ENCODE measurements at places on chromosomes 3 and 15.

DNA sequence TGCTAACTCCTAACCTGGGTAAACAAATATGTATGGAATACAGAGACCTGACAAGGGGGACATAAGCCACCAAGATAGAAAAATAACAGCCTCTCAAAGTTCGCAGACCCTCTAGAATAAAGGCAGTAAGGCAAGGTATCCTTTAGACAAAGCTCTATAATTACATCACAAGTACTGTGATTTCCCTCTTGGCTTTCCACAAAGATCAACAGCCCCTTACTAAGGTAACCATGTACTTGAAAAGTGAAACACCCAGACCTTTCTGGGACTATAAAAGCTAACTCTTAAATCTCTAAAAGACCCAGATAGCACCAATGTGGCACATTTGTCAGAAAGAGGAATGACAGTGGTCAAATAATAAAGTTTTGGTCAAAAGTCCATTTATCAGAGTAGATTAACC is 51.9 kb downstream of the TBL1XR1 start:
- DNase-seq = no peak

GRCh38 chr3:53815651-53816050 is 30.6 kb downstream of the CHDH start:
- DNase-seq = no peak

GRCh38 chr15:72824112-72824511 is 40.6 kb upstream of the ADPGK start:
- DNase-seq = no peak

DNA sequence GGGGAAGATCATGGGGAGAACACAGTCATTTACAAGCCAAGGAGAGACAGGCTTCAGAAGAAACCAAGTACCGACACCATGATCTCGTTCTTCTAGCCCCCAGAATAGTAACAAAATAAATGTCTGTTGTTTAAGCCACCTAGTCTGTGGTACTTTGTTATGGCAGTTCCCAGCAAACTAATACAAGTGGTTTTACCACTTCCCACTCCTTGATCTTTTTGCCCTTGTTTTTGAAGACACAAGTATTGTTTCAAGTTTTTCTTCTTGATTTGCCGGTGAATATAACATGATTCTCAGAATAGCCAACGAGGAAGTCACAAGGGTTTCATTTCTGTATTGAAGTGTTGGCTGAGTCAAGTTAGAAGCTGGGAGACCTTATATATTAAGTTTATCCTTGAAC is 220.3 kb downstream of the SOX2 start:
- no peak for DNase-seq

GRCh38 chr3:177932750-177933660 is 603.2 kb upstream of the KCNMB2 start:
- DNase-seq = peak; percentile 46

GRCh38 chr15:68574046-68574445 is 4.7 kb upstream of the CORO2B start:
- DNase-seq = no peak

- DNase-seq = no peak
These were observed 52.0 kb upstream of the TRPM1 start for GRCh38 chr15:31153531-31153930.

DNA sequence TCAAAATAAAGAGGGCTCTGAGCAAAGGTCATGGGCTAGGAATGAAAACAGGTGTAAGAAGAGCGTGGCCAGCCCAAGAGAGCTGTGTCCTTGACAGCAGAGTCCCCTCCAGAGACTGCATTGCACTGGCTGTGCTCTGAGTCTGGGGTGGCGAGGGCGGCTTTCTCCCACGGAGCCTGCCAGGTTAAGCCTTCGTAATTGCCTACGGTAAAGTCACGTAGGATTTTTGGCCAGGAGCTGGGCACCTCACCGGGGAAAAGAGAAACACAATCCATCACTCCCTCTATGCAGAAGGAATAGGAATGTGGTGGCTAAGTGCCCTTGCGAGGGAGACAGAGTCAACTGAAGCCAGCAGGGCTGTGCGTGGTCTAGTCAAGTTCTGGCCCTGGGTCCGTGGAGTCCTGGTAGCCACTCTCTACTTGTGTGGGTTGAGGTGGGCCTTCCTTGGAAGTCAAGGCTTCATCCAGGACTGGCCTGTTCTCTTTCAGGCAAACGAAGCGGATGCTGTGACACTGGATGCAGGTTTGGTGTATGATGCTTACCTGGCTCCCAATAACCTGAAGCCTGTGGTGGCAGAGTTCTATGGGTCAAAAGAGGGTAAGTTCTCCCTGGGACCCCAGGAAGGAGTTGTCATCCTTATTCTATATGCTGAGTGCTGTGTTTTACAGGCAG is 7.0 kb downstream of the TF start:
- no peak for DNase-seq

DNA sequence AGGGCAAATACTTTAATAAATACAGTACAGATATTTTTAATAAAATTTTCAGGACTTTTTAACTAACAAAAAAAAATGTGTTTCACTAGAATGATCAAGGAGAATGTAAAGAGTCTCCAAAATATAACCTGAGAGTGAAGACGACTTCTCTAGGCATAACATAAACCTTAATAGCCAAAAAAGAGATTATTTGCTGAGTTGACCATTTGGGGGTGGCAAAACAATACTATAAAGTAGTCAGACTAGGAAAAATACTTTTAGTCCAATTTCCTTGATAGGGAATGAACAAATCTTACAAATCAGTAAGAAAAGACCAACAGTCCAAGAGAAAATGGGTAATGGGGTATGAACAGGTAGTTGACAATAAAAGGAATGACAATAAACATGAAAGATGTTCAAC is 29.4 kb upstream of the GATM start:
- DNase-seq = no peak

GRCh38 chr15:84914909-84915605 is 30.6 kb downstream of the SLC28A1 start:
- DNase-seq = peak; percentile 81

GRCh38 chr3:114519415-114519814 is 225.6 kb downstream of the TIGIT start:
- peak; percentile 76 for DNase-seq

DNA sequence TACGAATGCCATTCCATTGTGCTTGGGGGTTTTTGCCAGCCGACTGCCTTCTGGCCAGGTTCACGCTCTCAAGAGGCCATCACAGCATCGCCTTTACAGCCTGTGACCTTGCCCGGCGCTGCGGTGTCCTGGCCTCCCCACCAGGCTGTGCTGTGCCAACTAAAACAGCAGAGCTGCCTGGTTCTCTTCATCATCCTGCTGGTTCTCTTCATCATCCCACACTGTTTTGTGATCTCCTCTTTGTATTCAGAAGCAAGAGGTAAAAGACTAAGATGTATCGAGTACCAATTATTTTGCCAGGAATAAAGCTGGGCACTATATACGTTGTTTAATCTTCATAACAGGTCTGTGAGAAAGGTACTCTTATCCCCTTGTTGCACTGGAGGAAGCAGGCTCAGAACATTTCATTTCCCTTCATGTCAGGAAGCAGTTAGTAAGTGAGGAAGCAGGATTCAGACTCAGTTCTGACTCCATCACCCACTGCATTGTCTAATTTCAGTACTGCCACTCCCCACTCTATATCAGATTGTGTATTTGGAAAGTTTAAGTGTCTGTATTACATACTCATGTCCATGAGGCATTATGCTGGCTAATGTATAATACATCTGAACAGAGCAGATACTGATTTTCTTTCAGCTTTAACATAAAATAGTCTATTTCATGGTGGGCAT is 92.7 kb downstream of the LRRC28 start:
- peak; percentile 13 for DNase-seq

GRCh38 chr3:188232656-188233055 is 78.7 kb downstream of the LPP start:
- DNase-seq = no peak

GRCh38 chr3:66476852-66477381 is 23.9 kb downstream of the LRIG1 start:
- peak; percentile 83 for DNase-seq

DNA sequence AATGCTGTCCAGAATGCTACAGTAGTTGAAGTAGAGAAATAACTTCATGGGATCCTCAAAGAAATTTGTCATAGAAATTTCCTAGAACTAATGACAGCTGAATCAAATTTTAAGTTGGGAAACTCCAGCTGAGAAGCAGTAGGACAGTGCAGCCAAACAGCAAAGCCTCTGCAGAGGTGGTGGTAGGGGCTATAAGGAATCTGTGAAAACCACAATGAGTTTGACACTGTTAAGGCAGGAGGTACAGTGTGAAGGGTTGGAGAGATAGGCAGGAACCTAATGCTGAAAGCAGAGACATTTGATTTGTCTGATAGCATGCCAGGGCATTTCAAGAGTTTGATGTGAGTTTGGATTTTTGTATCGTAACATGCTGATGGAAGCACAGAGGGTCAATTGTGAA is 22.0 kb downstream of the ASTE1 start:
- DNase-seq = no peak

DNA sequence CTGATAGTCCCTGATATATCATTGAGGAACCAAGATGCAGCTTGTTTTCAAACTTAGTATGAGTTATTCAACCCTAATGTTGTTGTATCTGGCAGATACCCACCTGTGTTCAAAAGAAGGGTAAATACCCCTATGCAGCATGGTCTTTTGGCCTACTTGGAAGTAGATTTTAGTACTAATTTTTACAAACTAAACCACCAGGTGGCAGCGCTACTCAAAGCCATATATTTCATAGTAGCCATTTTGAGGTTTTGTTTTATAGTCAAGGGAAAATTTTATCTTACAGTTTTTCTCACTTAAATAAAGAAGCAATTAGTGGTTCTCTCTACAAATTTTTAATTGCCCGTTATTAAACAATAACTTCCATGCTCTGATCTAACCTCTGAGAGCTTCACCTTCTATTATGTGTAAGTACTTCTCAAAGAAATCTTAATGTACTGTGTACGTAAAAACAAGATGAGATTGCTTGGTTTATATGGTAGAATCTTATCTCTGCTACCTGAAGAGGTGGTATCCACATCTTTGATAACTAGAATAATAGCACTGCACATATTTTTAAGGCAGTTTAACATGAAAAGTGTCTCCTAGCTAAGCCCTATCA is 31.5 kb upstream of the MLF1 start:
- peak; percentile 35 for DNase-seq

GRCh38 chr3:133505813-133506212 is 67.7 kb upstream of the CDV3 start:
- DNase-seq = no peak

GRCh38 chr3:1616744-1617143 is 481.9 kb upstream of the CNTN4 start:
- DNase-seq = peak; percentile 3

- no peak for DNase-seq
These were observed 66.8 kb upstream of the ALDH1A3 start for GRCh38 chr15:100812802-100813201.

DNA sequence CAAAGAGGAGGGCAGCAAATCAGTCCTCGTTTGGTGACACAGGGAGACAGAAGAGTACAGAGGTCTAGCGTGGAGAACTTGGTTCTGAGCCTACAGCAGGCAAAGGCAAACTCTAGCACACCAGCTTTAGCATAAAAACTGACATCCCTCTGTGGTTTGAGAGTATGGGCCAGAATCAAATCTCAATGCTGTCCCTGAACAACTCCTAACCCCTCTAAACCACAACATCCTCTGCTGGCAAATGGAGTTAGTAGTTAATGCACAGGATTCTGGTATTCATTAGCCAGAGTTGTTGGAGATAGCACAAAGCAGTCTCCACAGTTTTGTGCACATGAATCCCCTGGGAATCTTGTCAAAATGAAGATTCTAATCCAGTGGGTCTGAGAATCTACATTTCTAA is 315.8 kb downstream of the NTRK3 start:
- DNase-seq = no peak

DNA sequence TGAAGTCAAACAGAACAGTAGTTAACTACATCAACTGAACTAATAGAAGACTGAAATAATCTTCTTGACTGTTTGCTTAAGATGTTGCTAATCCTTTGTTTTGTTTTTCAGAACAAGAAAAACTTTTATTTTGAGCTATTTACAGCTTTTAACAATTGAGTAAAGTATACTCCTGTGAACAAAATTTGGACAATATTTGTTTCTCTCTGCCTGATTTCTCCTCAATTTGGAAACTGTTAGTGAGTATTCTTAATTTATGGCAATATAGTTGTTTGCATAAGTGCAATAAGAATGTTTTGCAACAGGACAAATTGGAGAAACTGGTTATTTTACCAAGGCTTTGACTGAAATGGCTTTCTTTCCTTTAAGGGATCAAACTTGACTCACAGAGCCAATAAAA is 36.5 kb upstream of the ENTPD3 start:
- DNase-seq = no peak

GRCh38 chr3:119974656-119975055 is 119.6 kb downstream of the GSK3B start:
- no peak for DNase-seq

GRCh38 chr3:35971686-35972085 is 332.4 kb downstream of the ARPP21 start:
- DNase-seq = no peak

GRCh38 chr3:61422945-61423673 is 138.3 kb upstream of the PTPRG start:
- no peak for DNase-seq

- DNase-seq = peak; percentile 47
These were observed 2.5 kb downstream of the SCAMP2 start for GRCh38 chr15:74870436-74871215.

- DNase-seq = no peak
These were observed 25.5 kb upstream of the FRMD4B start for GRCh38 chr3:69411346-69411745.

- no peak for DNase-seq
These were observed 682 bp downstream of the ITPKA start for GRCh38 chr15:41494190-41494921.

GRCh38 chr15:81133782-81134461 is at the start of gene CFAP161:
CFAP161 (plus strand) TSS chr15:81134270; CDS start chr15:81134330, 60 bp downstream.
- peak; percentile 91 for DNase-seq

- no peak for DNase-seq
These were observed 3.5 kb downstream of the MECOM start for GRCh38 chr3:169659820-169660674.

- peak; percentile 19 for DNase-seq
These were observed 70.1 kb upstream of the SGO1 start for GRCh38 chr3:20256144-20256543.

GRCh38 chr3:169662843-169663160 is 710 bp downstream of the MECOM start:
- no peak for DNase-seq

GRCh38 chr3:11661827-11662226 is 18.1 kb upstream of the VGLL4 start:
- no peak for DNase-seq

- no peak for DNase-seq
These were observed 209.7 kb downstream of the NR1D2 start for GRCh38 chr3:24154781-24155180.

- DNase-seq = peak; percentile 32
These were observed 312.1 kb downstream of the SLC9A9 start for GRCh38 chr3:143535994-143536784.

Measured in muscle of leg (tissue), 16 donors.